ENCODE measurements at places on chromosomes 7 and 10.

DNA sequence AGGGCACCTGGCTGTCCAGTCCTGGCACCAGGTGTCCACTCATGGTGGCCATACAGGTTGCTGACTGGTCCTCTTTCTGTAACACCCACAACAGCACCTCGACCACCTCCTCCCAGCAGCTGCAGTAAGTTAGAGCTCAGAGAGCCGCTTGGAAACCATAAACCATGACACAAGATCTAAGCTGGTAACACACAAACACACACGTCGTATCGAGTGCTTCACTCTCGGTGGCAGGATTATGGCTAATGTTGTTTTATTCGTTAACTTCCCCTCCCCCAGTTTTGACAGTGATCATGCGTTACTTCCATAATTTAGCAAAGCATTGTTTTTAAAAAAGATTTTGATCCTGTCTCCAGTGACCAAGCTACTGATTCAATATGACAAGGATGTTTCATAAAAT, 59.7 kb downstream of the CAMK2B start:
- DNase-seq = no peak
- H3K36me3 ChIP-seq = no peaks in the 10 kb centered on the region
- peaks cover 18% of the 10 kb centered on the region for H3K4me1 ChIP-seq
- no peak overlapping the region for H3K27ac ChIP-seq

- H3K27ac ChIP-seq = no peak overlapping the region
- no peaks in the 10 kb centered on the region for H3K36me3 ChIP-seq
- no peak for DNase-seq
Measured at GRCh38 chr10:120005207-120006201, 113.0 kb downstream of the SEC23IP start.

DNA sequence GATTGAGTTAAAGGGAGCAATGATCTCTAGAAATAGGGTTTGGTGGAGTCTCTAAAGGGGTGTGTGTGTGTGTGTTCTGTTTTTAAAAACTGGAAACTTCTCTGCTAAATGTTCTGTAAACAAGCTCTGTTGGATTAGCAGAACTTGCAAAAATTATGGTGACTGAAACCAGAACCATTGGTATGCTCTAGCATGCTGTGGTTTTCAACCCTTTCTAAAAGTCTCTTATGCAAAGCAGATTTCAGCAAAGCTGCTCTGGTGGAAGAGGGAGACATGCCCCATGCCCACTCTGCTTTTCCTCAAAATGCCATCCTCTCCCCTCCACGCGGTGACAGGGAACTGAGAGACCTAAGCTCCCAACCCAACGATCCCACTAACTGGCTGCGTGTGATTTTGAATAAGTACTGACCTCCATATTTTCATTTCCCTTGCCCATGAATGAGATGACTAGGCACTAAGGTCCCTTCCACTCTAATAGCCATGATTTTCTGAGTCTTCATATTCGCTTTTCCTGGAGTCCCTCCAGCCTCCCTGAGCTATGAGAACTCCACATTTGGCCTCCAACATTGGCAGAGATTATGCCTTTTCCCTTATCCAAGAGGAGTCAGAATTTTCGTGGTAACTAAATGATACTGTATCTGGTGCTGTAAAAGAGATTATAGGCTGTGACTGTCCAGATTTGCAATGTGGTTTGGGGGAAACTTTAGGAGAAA, 117.3 kb upstream of the PALS2 start:
- DNase-seq = no peak
- H3K4me1 ChIP-seq = peaks cover 8% of the 10 kb centered on the region
- peaks cover 16% of the 10 kb centered on the region for H3K27me3 ChIP-seq
- no peak overlapping the region for H3K27ac ChIP-seq

DNA sequence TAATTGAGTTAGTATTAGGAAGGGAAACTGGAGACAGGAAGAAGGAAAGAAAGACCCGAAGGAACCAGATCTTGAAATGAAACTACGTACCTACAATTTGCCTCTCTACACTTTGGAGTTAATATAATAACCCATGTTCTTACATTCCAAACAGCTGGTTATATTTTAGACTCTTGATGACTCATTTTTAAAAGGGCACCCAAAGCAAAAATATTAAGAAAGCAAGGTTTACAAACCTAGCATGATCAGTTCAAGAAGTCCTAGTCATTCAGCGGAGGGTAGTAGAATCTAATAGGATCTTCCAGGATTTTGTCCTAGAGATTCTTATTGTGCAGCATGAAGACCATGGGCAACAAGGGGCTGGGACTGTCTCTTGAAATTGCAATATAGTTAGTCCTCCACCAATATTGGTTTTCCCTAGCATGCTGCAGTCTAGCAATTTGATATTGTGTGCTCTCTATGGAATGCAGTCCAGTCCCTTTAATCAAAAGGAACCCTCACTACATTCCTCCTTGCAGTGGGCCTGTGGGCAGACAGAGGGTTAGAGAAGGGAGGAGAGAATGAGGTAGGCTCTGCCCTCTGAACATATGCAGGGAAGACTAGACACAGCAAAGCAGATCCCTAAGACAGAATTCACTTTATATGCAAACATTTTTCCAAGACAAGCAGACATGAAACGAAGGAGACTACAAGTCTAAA, 230.3 kb downstream of the INHBA start:
- no peak overlapping the region for H3K4me3 ChIP-seq
- no peaks in the 10 kb centered on the region for H3K27me3 ChIP-seq
- peaks cover 29% of the 10 kb centered on the region for H3K4me1 ChIP-seq
- no peaks in the 10 kb centered on the region for H3K36me3 ChIP-seq
- H3K27ac ChIP-seq = no peak overlapping the region

DNA sequence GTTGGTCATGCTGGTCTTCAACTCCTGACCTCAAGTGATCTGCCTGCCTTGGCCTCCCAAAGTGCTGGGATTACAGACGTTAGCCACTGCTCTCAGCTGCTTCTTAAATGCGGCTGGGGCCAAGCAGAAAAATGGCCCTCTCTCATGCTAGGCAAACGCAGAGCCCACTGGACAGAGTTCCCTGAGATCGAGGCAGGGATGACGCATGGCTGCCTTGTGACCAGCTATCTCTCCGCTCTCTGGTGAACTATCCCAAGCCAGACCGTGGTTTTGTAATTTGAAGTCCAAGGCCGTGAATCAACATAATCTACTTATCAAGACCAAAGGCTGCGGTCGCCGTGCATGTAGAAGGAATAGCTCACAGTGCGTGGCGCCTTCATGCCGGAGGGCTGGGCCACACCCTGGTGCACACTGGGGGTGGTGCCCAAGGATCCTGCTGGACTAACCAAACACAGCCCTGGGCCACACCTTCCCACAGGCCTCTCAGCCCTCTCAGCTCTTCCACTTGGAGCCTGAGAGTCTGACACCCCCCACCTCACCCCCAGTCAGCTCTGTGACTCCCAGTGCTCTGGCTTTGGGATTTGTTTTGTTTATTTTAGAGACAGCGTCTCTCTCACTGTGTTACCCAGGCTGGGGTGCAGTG, 88.1 kb upstream of the CUX1 start:
- H3K4me3 ChIP-seq = no peak overlapping the region
- H3K36me3 ChIP-seq = no peaks in the 10 kb centered on the region
- peaks cover 11% of the 10 kb centered on the region for H3K27me3 ChIP-seq
- H3K27ac ChIP-seq = no peak overlapping the region
- no peak for DNase-seq

GRCh38 chr10:54691331-54691730, 109.7 kb downstream of the PCDH15 start:
- H3K4me3 ChIP-seq = no peak overlapping the region
- H3K4me1 ChIP-seq = no peaks in the 10 kb centered on the region
- no peaks in the 10 kb centered on the region for H3K36me3 ChIP-seq

GRCh38 chr10:80185578-80186299, 19.6 kb downstream of the ANXA11 start:
- no peaks in the 10 kb centered on the region for H3K27me3 ChIP-seq
- no peak overlapping the region for H3K4me3 ChIP-seq
- H3K27ac ChIP-seq = no peak overlapping the region
- peaks cover 37% of the 10 kb centered on the region for H3K4me1 ChIP-seq
- no peak for DNase-seq

GRCh38 chr7:79064187-79064823, 389.2 kb downstream of the MAGI2 start:
- no peak for DNase-seq
- no peaks in the 10 kb centered on the region for H3K4me1 ChIP-seq
- no peaks in the 10 kb centered on the region for H3K27me3 ChIP-seq
- no peak overlapping the region for H3K4me3 ChIP-seq
- no peaks in the 10 kb centered on the region for H3K36me3 ChIP-seq

DNA sequence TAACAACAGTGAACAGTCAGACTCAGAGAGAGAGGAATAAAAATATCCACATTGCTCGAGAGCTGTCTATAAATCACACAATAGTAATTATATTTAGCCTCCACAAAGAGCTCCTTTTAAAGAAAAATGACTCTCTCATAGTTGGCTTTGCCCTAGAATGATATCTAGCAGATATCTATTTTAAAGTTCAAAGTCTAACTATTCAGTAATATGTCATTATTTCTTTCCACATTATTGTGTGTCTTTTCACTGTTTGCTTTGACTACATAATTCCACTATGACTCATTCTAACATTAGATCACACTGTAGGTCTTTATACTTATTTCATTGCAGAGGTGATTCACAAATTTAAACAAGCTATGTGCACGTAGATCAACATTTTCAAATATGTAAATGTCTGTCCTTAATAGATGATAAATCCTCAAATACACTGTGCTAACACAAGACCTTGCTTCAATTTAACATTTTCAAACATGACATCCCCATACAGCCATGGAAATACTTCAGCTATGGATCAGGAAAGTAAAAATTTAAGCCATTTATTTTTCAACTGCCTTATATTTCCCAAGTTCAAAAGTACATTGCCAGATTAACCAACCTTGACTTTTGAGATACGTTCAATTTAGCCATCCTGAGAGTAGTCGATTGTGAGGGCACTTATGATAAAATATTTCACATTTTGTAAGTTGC, 99.9 kb upstream of the AKR1E2 start:
- H3K4me1 ChIP-seq = no peaks in the 10 kb centered on the region
- H3K27me3 ChIP-seq = no peaks in the 10 kb centered on the region
- H3K27ac ChIP-seq = no peak overlapping the region
- H3K4me3 ChIP-seq = no peak overlapping the region
- no peaks in the 10 kb centered on the region for H3K36me3 ChIP-seq

DNA sequence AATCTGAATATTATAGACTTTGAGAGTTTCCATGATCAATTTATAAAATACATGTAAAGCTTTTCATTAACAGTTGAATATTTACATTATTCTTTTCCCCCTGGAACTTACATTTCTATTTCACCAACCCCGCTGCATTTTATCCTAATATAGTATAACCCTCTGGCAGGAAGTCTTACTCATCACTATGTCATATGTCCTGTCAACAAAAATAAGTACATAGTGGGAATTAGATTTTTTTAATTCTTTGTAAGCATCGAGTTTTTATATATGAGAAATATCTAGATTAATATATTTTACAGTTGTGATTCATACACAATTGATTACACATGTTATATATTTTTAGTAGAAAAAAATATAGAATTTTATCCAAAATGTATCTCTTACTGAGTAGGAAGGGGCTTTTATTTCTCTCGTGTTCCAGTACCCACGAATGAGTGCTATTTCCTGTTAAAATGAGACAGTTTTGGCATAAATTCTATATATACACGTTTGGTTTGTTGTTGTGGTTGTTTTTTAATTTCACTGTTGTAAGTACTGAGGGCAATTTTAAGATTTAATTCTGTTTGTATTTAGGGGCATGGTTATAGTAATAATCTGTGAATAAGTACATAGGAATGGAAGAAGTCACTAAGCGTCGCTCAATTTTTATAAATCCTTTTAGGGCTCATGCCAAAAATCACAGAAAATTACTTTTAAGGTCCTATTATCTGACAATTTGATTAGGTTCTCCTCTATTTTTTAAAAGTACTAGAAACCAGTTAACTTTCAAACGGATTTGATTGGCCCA, 87.1 kb downstream of the HECW1 start:
- H3K4me1 ChIP-seq = no peaks in the 10 kb centered on the region
- H3K27me3 ChIP-seq = peaks cover 4% of the 10 kb centered on the region
- no peak overlapping the region for H3K27ac ChIP-seq
- H3K36me3 ChIP-seq = no peaks in the 10 kb centered on the region
- DNase-seq = no peak
- H3K4me3 ChIP-seq = no peak overlapping the region

DNA sequence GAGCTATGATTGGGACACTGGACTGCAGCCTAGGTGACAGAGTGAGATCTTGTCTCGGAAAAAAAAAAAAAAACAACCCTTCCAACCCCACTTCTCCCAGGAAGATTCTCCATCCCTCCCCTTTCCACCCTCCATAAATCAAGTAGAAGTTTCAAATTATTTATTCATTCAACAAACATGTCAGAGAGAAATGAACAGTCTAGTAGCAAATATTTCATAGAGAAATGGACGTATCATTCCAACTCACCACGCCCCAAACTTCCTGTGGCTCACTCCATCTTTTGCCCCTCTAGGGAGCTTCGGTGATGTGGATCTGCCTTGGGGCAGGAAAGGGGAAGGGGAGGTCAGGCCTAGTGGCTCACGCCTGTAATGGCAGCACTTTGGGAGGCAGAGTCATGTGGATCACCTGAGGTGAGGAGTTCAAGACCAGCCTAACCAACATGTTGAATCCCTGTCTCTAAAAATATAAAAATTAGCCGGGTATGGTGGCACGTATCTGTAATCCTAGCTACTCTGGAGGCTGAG, 638 bp upstream of the TRAPPC14 start:
- peaks cover 23% of the 10 kb centered on the region for H3K4me1 ChIP-seq
- no peaks in the 10 kb centered on the region for H3K27me3 ChIP-seq
- no peak for DNase-seq
- peak overlapping the region; percentile 94 for H3K27ac ChIP-seq

DNA sequence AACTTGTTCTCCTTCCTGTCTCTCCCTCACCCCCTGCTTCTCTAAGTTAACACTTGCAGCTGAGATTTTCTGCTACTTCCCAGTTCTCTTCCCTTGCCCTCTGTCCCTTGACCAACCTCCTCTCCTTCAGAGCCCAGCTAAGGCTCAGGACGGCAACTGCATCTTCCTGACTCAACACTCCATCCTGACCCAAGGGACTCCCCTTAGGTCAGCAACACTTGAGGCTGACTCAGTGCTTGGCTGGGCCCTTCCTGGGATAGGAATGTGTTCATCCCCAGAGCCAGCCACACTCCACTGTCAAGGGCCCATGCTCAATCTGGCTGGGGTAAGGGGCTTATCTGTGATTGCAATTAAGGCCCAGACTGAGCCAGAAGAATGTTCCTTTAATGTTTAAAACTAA, 3.4 kb downstream of the CALHM2 start:
- no peak overlapping the region for H3K4me3 ChIP-seq
- no peak overlapping the region for H3K27ac ChIP-seq

- peaks cover 1% of the 10 kb centered on the region for H3K27me3 ChIP-seq
- DNase-seq = no peak
- no peak overlapping the region for H3K27ac ChIP-seq
- H3K4me3 ChIP-seq = no peak overlapping the region
- H3K36me3 ChIP-seq = no peaks in the 10 kb centered on the region
Measured at GRCh38 chr7:145030754-145031153, 194.9 kb upstream of the TPK1 start.

- DNase-seq = no peak
- H3K27ac ChIP-seq = peak overlapping the region; percentile 37
- no peaks in the 10 kb centered on the region for H3K27me3 ChIP-seq
- H3K4me1 ChIP-seq = no peaks in the 10 kb centered on the region
- peaks cover 13% of the 10 kb centered on the region for H3K36me3 ChIP-seq
Measured at GRCh38 chr10:87753995-87754866, 63.8 kb downstream of the ATAD1 start.

GRCh38 chr7:29914180-29914579, 75.4 kb downstream of the SCRN1 start:
- no peak overlapping the region for H3K4me3 ChIP-seq
- no peaks in the 10 kb centered on the region for H3K27me3 ChIP-seq
- H3K27ac ChIP-seq = no peak overlapping the region
- peaks cover 3% of the 10 kb centered on the region for H3K36me3 ChIP-seq
- no peaks in the 10 kb centered on the region for H3K4me1 ChIP-seq
- no peak for DNase-seq
